Activated T-helper 17 cell treated with anti-CD3 and anti-CD28 coated beads, Interleukin-2, amount 50 U/mL, for 72 hours (primary cell): ENCODE measurements at places on chromosomes 1 and 21. TPM values are rescaled to one million over a fixed set of nuclear protein-coding genes. Genes with fewer than 3 reads are reported as not detected.
A peak's percentile ranks its signal among the peaks of the same experiment; 100 is the strongest.

GRCh38 chr21:36661511-36662309 is 37.2 kb upstream of the SIM2 start:
- ATAC-seq = no peak
- H3K27me3 ChIP-seq = peaks cover 34% of the 10 kb centered on the region
- H3K27ac ChIP-seq = no peak overlapping the region
- H3K36me3 ChIP-seq = no peaks in the 10 kb centered on the region

- no peak overlapping the region for H3K27ac ChIP-seq
- no peaks in the 10 kb centered on the region for H3K36me3 ChIP-seq
- H3K27me3 ChIP-seq = no peaks in the 10 kb centered on the region
- no peaks in the 10 kb centered on the region for H3K4me1 ChIP-seq
Measured at GRCh38 chr1:240935920-240936319, 324.0 kb upstream of the GREM2 start.

GRCh38 chr1:203450479-203451149 is 25.0 kb upstream of the PRELP start:
- no peak overlapping the region for H3K27ac ChIP-seq
- no peaks in the 10 kb centered on the region for H3K4me1 ChIP-seq
- H3K4me3 ChIP-seq = no peak overlapping the region
- H3K27me3 ChIP-seq = peaks cover 30% of the 10 kb centered on the region
- no peaks in the 10 kb centered on the region for H3K36me3 ChIP-seq

- H3K27ac ChIP-seq = no peak overlapping the region
- H3K36me3 ChIP-seq = no peaks in the 10 kb centered on the region
- H3K4me1 ChIP-seq = no peaks in the 10 kb centered on the region
Measured at GRCh38 chr1:89810302-89810701, 10.5 kb upstream of the LRRC8D start.

- H3K36me3 ChIP-seq = peaks cover 7% of the 10 kb centered on the region
- peaks cover 21% of the 10 kb centered on the region for H3K4me1 ChIP-seq
- H3K27me3 ChIP-seq = no peaks in the 10 kb centered on the region
- no peak overlapping the region for H3K27ac ChIP-seq
- H3K4me3 ChIP-seq = no peak overlapping the region
Measured at GRCh38 chr1:28070725-28071593, 17.5 kb downstream of the EYA3 start.

DNA sequence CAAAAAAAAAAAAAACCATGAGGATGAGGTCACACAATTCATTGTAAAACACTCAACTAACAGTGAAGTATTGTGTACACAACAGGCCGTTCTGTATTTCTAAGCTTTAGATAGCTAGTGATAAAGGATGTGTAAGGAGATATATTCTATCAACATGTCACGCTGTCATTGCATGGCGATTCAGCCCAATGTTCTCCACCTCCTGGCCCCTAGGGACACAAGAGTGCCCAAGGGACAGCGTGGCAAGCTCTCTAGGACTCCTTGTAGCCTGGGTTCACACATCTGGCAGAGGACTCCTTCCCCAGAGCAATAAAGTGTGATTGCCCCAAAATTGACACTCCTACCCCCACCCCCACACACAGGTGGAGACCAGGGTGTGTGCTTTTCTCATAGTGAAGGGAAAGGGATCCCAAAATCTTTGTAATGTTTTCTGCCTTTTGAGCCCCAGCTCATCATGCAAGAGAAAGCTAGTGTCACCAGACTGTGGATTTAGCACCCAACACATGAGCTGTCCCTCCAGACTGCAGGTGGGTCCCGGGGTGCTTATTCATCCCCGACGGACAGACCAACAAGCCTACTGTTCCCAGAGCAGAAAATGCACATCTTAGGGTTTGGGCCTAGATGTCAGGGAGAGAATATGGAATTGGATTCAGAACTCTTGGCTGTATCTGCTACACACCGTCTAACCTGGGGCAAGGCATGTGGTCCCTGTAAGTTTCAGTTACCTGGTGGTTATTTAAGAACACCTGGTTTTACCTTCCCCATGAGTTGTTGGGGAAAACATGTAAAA is 11.5 kb downstream of the TMPRSS3 start:
- ATAC-seq = no peak
- peaks cover 20% of the 10 kb centered on the region for H3K4me1 ChIP-seq
- peaks cover 55% of the 10 kb centered on the region for H3K36me3 ChIP-seq
- H3K27ac ChIP-seq = no peak overlapping the region
- no peaks in the 10 kb centered on the region for H3K27me3 ChIP-seq

- H3K27ac ChIP-seq = peak overlapping the region; percentile 36
Measured at GRCh38 chr1:226355669-226356551, 46.9 kb upstream of the LIN9 start.

DNA sequence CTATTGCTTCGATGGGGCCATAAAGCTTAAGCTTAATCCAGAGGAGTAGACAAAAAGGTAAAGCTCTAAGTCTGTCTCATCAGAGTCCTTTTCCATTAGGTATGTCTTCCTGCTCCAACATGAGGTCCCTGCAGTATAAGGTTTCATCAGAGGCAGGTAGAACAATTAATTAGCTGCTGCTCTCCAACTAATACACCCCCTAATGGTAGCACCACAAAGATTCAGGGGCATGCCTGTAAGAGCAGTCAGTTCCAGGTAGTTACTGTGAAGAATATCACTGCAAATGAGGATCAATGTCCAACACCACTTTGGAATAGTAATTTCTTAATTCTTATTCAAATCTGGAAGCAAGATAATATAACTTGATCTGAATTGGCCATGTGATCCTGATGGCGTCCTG is 160.3 kb upstream of the ESRRG start:
- no peaks in the 10 kb centered on the region for H3K27me3 ChIP-seq
- no peak overlapping the region for H3K4me3 ChIP-seq
- H3K36me3 ChIP-seq = no peaks in the 10 kb centered on the region
- H3K4me1 ChIP-seq = no peaks in the 10 kb centered on the region
- no peak overlapping the region for H3K27ac ChIP-seq
- ATAC-seq = no peak

DNA sequence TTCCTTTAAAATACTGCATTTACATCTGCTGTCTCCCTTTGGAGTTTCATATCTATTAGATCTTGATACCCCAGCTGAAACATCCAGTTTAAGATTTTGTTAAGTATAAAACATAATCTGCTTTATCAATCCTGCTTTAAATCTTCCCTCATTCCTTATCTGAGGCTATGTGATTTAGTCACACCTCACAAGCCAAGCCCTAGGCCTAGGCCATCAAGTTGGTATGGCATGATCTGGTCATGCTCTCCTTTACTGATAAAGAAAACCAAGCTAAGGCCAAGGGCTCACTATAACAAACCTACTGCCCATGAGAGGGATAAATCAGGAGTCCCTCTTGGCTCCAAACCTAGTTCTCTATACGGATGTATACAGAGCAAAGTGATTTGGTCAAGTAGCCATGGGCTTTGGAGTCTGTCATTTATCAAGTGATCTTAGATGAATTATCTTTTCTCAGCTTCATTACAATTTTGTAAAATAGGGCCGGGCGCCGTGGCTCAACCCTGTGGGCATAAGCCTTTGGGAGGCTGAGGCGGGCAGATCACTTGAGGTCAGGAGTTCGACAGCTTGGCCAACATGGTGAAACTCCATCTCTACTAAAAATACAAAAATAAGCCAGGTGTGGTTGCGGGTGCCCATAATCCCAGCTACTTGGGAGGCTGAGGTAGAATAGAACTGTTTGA is 22.8 kb downstream of the ENSA start:
- peaks cover 28% of the 10 kb centered on the region for H3K36me3 ChIP-seq
- no peak for ATAC-seq
- peak overlapping the region; percentile 19 for H3K4me3 ChIP-seq
- H3K27me3 ChIP-seq = no peaks in the 10 kb centered on the region
- peaks cover 20% of the 10 kb centered on the region for H3K4me1 ChIP-seq
- H3K27ac ChIP-seq = peak overlapping the region; percentile 79

DNA sequence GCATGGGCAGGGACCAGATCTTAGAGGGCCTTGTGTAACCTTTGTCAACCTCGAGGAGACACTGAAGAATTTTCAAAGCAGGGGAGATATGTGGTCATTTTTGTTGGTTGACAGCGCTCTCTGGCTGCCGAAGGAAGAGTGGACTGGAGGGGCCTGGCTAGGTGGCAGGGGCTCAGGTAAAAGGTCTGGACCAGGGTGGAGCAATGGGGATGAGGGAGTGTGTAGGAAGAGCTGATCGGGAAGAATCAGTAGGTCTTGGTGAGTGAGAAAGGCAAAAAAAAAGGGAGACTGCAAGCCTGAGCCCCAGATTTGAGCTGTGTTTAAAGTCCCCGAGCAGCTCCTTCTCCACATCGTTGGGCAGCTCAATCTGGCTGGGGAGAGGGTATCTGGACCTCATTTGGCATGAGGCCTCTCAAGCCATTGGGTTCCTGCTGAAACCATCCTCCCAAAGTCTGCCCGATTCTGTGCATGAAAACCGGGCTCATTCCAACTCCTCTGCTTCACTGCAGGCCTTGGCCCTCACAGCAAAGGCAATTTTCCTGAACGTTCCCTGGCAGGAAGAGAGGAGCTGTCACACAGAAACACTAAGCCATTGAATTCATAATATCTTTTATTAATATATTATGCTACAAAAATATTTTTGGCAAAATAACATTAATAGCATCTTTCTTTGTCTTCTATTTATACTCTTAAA is 237.1 kb downstream of the TRABD2B start:
- H3K27me3 ChIP-seq = peaks cover 22% of the 10 kb centered on the region
- H3K27ac ChIP-seq = no peak overlapping the region
- no peak for ATAC-seq
- no peaks in the 10 kb centered on the region for H3K36me3 ChIP-seq

DNA sequence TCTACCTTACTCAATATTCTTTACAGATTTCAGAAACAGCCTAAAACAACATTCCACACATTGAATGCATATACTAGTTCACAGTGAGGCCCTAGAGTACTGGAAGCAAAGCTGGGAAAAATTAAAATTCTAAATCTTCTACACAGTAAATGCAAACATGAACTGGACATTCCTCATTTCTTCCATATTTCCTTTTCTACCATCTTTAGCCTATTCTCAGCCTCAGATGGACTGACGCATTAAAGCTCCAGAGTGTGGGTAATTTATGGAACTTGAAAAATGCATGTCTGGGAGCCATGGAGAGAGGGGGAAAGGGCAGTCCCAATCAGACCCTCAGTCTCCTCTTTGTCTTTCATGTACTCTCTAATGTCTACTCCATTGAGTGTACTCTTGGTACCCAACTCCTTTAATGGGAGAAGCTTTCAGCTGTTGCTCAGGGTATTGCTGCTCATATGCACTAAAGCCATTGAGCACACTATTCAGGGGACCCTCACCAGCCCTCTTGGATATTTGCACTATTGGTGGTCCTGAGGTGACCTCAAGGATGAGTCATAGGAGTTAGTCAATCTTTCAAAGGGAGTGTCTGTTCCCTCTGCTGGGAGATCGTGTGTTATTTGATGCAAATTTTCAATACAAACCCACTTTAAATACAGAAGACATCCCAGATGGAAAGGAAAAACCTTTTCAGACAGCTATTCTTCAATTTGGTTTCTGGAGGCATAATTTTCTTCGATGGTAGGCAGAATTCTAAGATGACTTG is 83.3 kb upstream of the KCNJ15 start:
- no peaks in the 10 kb centered on the region for H3K36me3 ChIP-seq
- H3K27me3 ChIP-seq = peaks cover 11% of the 10 kb centered on the region
- ATAC-seq = no peak

- no peaks in the 10 kb centered on the region for H3K36me3 ChIP-seq
- H3K4me1 ChIP-seq = no peaks in the 10 kb centered on the region
- peaks cover 46% of the 10 kb centered on the region for H3K27me3 ChIP-seq
- no peak overlapping the region for H3K27ac ChIP-seq
- ATAC-seq = no peak
Measured at GRCh38 chr1:210905944-210906453, 227.9 kb downstream of the KCNH1 start.

DNA sequence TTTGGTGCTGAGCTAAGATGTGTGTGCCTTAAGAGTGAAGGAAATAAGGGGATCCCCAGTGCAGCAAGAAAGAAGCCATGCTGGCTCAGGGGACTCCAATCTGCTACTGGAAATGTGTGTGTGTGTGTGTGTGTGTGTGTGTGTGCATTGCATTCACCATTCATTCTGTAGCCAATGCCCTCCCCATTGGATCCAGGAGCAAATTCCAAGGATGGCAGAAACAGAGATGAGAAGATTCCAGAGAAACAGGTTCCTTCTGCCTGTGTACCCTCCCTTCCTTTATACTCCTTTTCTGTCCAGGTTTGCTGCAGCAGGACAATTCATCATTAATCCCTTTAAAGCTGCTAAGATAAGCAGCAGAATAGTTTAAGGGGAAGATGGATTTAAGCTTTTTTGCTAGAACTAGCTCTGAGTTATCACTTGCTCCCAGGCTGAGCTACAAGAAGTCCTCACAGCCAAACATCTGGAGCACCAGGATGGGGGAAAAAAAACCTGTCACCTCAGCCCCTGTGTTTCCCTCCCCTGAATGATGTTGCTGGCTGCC is 3.2 kb downstream of the SLC6A17 start:
- no peak overlapping the region for H3K4me3 ChIP-seq
- ATAC-seq = no peak
- no peaks in the 10 kb centered on the region for H3K36me3 ChIP-seq
- no peak overlapping the region for H3K27ac ChIP-seq

DNA sequence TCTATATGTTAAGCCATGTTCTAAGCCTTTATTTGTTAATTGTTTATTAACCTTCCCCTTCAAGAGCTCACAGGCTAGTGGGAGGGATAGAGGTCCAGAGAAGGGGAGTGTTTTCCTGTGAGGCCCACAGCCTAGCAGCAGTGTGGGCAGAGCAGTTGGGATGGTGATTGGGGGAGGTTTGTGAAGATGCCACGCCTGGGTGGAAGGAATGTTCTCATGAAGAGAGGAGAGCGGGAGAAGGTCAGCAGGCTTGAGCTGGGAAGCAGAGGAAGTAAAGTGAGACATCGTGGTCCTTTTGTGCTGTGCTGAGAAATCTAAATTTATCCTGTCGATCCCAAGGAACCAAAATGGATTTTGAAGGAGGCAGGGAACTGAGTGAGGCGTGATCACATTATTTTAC is 42.6 kb downstream of the TRAPPC10 start:
- H3K27ac ChIP-seq = peak overlapping the region; percentile 89
- ATAC-seq = no peak
- peaks cover 37% of the 10 kb centered on the region for H3K4me1 ChIP-seq
- H3K36me3 ChIP-seq = peaks cover 79% of the 10 kb centered on the region
- no peak overlapping the region for H3K4me3 ChIP-seq
- no peaks in the 10 kb centered on the region for H3K27me3 ChIP-seq

DNA sequence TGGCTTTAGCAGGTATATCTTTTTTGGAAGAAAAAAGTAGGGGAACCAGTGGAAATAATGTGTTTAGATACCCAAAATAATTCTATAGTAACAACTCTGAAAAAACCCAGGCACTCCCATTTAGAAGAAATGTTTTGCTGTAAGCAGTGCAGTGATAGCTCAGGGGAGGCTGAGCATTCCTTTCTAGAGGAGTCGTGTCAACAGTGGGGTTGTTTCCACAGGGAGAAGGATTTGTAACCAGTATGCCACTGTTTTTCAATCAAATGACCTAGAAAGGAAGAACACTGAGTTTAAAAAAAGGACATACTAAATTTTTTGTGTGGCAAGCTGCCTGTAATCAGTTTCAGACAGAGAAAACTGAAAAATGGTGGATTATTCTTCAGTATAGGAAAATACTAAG is 2.4 kb downstream of the PGD start:
- no peaks in the 10 kb centered on the region for H3K27me3 ChIP-seq
- H3K36me3 ChIP-seq = peaks cover 48% of the 10 kb centered on the region
- H3K4me1 ChIP-seq = peaks cover 10% of the 10 kb centered on the region
- no peak overlapping the region for H3K4me3 ChIP-seq

The FCRL4 gene
- total RNA-seq = not detected

The HSPB7 gene
- not detected for total RNA-seq

The SCP2 gene
- total RNA-seq = 75.1 TPM

The SPATA45 gene
- total RNA-seq = not detected

The OR2L5 gene
- total RNA-seq = not detected

The RPE65 gene
- total RNA-seq = not detected
